Activated gamma-delta T cell (primary cell): ENCODE measurements at places on chromosomes 3 and 15.
A peak's percentile ranks its signal among the peaks of the same experiment; 100 is the strongest.

GRCh38 chr3:118863731-118864322 is 170.8 kb downstream of the IGSF11 start:
- no peak for DNase-seq

GRCh38 chr3:146739203-146739671 is 134.1 kb upstream of the PLSCR5 start:
- DNase-seq = no peak

DNA sequence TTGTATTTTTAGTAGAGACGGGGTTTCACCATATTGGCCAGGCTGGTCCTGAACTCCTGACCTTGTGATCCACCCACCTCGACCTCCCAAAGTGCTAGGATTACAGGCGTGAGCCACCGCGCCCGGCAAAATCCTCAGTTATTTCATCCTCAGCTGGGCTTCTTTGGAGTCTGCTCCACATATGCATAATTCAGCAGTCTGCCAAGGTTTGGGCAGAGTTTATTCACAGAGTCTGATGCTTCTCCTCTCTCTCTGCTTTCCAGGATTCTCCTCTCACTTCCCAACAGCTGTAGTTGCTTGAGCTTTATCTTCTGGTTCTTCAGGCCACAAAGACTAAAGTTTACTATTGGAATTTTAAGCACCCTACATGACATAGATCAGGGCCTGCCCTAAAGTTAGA is 8.2 kb downstream of the ZNF106 start:
- DNase-seq = no peak

- no peak for DNase-seq
These were observed 1.7 kb downstream of the FLNB start for GRCh38 chr3:58009749-58010535.

GRCh38 chr3:160784853-160785252 is 28.8 kb downstream of the PPM1L start:
- no peak for DNase-seq

- DNase-seq = no peak
These were observed 45.0 kb downstream of the FAIM start for GRCh38 chr3:138653567-138653966.

DNA sequence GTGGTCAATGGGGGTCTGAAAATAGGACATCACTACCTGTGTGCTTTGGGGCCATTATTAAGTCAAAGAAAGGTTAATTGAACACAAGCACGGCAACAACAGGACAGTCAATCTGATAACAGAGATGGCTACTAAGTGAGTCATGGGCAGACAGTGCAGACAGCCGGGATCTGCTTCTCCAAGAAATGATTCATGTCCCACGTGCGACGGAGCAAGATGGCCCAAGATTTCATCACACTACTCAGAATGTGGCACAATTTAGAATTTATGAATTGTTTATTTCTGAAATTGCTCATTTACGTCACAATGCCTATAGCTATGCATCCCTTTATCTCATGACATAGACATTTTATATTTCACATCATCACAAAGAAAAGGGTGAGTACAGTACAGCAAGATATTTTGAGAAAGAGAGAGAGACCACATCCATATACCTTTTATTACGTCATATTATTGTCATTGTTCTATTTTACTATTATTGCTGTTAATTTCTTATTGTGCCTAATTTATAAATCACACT is 770.6 kb upstream of the NR2F2 start:
- no peak for DNase-seq

DNA sequence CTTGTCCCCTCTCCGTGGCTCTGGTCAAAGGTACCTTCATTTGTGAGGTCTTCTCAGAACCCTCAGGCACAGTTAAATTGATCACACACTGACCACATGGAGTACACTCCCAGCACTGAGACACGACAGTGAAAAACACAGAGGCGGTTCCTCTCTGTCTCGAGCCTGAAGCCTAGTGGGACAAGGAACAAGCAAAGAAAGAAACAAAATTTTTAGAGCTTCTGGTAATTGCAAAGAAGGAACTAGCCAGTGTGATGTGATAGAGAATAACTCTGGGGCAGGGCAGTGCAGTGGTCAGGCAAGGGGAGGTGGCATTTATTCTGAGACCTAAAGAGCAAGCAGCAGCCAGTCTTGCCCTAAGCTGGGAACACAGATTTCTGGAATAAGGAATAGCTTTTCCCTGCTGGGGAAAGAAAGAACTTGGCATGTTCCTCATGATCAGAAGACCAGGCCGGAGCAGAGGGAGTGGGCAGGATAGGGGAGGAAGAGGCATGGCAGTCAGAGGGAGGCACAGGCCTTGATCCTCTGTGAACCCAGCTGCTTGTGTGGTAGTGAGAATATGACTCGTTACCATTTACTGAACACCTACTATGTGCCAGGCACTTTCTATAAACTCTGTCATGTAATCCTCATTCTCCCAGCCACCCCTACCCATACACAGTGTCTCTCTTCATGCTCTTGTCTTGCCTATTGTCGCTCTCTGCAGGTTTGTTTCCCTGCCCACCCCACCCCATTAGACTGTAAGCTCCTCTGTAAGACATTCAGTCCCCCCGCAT is 262.3 kb upstream of the HES1 start:
- DNase-seq = no peak

GRCh38 chr15:55900019-55900418 is 93.4 kb downstream of the NEDD4 start:
- no peak for DNase-seq

- no peak for DNase-seq
These were observed 6.7 kb downstream of the CGNL1 start for GRCh38 chr15:57382969-57383368.

GRCh38 chr3:90056281-90057032 is 949.0 kb downstream of the EPHA3 start:
- DNase-seq = no peak

DNA sequence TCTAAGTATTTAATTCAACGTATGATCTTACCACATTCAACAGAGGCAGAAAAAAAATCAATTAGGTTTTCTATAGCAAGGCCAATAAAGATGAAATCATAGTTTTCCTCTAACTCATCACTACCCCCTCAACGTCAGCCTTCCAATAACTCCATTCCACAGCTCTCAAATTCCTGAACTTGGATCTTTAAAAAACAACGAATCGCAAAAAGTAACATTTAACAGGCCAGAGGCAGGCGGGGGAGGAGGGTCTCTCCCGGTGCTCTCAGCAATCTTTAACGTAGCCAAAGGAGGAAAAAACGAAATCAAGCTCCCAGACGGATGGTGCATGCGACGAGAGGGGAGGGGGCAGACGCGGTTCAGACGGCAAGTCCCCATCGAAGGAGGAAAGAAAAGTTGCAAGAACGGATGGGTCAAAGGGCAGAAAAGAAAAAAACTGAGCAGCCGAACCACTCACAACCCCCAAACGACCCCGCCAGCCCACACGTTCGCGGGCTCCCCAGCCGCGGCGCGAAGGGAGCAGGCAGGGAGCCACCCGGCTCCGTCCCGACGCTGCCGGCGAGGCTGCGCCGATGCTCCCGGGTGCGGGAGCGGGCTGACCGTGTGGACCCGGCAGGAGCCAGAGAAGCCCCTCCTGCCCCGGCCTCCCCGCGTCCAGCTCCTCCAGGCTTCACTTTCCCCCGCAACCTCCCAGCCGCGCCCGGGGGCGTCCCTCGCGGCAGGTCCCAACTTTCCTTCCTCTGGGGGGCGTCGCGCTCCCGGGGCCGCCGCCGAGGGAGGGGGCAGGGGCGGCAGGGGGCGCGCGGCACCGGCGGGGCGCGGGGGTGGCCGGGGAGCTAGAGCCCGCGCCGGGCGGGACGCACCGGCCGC is 703 bp downstream of the PEAK1 start:
- DNase-seq = peak; percentile 38

- no peak for DNase-seq
These were observed 643.1 kb downstream of the ZPLD1 start for GRCh38 chr3:103077910-103078309.

DNA sequence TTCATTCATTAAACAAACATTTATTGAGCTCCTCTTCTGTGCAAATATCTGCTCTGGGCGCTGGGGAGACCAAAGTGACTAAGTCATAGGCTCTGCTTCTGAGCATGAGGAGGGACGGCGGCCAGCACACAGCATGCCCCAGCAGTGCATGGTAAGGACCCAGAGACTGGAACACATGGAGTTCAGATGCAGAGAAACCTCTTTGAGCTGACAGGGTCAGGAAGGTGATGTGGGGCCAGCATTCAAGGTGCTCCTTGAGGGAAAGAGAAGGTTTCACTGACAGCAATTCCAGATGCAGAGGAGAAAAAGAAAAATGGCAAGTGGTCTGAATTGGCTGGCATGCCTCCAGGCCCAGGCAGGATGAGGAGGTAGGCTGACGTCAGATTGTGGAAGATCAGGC is 234.5 kb downstream of the UACA start:
- DNase-seq = no peak

DNA sequence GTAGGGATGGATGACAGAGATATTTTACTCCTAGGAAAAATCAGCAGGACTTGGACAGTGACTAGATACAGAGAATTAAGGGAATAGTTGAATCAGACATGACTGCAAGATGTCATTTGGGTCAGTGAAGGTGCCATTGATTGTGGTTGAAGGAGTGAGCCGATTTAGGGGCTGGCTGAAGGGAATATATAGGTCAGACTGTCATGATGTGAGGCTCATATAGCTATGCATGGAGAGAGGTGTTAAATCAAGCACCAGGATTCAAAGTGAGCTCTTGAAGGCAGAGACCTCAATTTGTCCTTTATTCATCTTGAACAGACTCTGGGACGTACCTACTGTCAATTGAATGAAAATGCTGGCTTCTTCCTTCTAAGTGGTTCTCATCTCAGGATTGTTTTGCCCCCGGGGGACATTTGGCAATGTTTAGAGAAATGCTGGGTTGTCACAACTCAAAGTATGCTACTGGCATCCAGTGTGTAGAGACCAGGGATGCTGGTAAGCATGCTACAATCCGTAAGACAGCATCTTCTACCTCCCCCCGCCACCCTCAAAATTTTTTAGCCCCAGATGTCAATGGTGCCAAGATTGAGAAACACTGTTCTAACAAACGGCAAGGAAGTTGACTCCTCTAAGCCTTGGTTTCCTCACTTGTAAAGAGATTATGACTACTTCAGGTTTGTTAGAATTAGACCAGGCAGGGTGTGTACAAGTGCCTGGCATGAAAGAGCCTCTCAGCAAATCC is 7.8 kb downstream of the ATP2C1 start:
- no peak for DNase-seq

DNA sequence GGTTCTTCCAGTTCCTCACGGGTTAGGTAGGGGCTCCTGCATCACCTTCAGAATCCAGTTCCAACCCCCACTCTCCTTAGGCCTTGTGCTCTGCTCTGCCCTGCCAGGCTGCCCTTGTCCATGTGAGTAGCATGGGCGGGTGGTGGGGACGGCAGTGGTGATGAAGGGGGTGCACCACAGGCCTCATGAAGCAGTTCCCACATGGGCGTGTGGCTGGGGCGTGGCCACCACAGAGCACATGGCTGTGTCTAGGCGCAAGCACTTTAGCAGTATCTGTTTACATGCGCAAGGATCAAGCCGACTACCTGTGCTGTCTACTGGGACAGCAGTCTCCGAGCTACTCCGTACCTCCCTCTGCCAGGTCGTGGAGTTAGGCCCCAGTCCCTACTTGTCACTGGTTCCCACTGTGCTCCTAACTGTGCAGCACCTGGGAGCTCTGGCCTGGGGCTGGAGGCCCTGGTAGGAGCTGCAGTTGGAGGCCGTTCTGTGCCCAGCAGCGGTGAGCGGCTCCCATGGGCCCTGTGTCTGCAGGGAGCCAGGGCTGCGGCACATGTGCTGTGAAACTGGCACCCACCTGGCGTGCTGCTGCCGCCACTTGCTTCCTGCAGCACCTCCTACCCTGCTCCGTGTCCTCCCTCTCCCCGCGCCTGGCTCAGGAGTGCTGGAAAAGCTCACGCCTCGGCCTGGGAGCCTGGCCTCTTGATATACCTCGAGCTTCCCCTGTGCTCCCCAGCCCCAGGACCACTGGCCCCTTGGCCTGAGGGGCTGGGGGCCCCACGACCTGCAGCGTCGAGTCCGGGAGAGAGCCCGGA is 53.5 kb downstream of the PLXNA1 start:
- no peak for DNase-seq

- no peak for DNase-seq
These were observed 24.5 kb upstream of the ARNT2 start for GRCh38 chr15:80379693-80380092.

GRCh38 chr3:50633230-50633790 is 16.4 kb downstream of the MAPKAPK3 start:
- no peak for DNase-seq

- no peak for DNase-seq
These were observed 107.4 kb downstream of the IGF1R start for GRCh38 chr15:98755781-98756180.

GRCh38 chr3:37627951-37628620 is 233.6 kb upstream of the CTDSPL start:
- DNase-seq = no peak

GRCh38 chr15:79832367-79833120 is 64.3 kb downstream of the MTHFS start:
- no peak for DNase-seq

GRCh38 chr3:180196658-180197057 is 159.9 kb upstream of the PEX5L start:
- DNase-seq = no peak

DNA sequence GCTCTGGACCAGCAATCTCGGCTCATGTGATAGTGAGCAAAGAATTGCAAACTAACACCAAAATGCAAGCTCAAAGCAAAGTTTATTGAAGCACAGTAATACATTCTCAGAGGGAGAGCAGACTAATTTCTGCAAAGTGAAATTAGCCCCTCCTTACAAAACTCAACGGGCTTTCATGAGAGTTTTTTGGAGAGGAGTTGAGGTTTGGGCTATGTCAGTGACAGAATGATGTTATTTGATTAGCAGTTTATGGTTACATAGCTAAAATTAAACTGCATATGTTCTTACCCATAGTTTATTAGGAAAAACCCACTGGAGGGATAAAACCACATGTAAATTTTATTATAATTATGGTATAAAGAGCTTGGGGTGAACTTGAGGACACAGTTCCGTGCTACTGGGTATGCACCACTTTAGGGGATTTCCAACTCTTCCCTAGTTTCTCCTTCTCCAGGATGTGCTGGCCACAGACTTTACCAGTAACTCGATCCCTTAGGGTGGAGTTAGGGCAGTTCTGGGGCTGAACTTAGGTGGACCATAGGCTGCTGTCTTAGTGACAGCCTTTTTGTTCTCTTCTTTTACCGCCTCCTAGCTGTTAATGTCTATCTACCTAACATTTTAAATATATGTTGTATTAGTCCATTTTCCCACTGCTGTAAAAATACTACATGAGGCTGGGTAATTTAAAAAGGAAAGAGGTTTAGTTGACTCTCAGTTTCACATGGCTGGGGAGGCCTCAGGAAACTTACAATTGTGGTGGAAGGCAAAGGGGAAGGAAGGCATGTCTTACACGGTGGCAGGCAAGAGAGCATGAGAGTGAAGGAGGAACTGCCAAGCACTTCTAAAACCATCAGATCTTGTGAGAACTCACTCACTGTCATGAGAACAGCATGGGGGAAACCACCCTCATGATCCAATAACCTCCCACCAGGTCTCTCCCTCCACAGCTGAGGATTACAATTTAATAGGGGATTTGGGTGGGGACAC is 8.9 kb upstream of the AADACL2 start:
- DNase-seq = no peak

GRCh38 chr3:16147220-16147994 is 27.1 kb upstream of the GALNT15 start:
- no peak for DNase-seq
